Activated naive CD4-positive, alpha-beta T cell treated with anti-CD3 and anti-CD28 coated beads, Interleukin-2, amount 10 ng/mL, durations not matched to agents 5 hours and 36 hours (primary cell): ENCODE measurements at places on chromosomes 12 and 14. TPM values are rescaled to one million over a fixed set of nuclear protein-coding genes. Genes with fewer than 3 reads are reported as not detected.

The CLEC7A gene
- total RNA-seq = not detected

The SPIC gene
- total RNA-seq = not detected

The TAC3 gene
- not detected for total RNA-seq

The RAPGEF3 gene
- 0.24 TPM for total RNA-seq

The TNFAIP2 gene
- 0.48 TPM for total RNA-seq
